ENCODE measurements at places on chromosomes 12 and 14.

- DNase-seq = no peak
Observed at GRCh38 chr12:92552412-92553108, 150.2 kb upstream of the PLEKHG7 start.

GRCh38 chr12:119621878-119622277 lies 28.3 kb downstream of the TMEM233 start:
- DNase-seq = no peak

- no peak for DNase-seq
Observed at GRCh38 chr14:106493962-106494823, 967.8 kb downstream of the TMEM121 start.

- DNase-seq = no peak
Observed at GRCh38 chr12:1795221-1795784, 25.1 kb upstream of the LRTM2 start.

DNA sequence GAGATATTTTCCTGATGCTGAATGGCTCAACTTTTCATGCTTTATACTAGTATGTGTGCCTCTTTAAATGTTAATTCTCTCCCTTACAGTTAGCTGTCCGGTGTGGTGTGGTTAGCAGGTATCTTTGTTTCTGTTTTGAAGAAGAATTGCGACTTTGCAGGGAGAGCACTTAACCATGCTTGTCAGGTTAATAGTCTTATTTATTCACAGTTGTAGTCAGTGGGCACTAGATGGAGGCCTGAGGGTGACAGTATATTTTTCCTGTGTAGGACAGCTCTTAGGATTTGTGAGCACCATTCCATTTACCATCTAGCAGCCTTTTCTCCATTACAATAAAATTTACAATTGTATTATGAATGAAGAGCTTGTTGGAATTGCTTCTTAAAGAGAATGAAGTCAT lies 34.9 kb downstream of the PDE3A start:
- no peak for DNase-seq

- no peak for DNase-seq
Observed at GRCh38 chr12:29066011-29066588, 83.0 kb upstream of the FAR2 start.

GRCh38 chr12:20695232-20695631 lies at the start of gene SLCO1C1:
Gene SLCO1C1 (plus strand): TSS chr12:20695332. CDS start chr12:20699577, 4,245 bp downstream.
- DNase-seq = no peak

- no peak for DNase-seq
Observed at GRCh38 chr14:56858422-56858821, 48.1 kb upstream of the OTX2 start.

- no peak for DNase-seq
Observed at GRCh38 chr12:94990222-94990621, 13.3 kb downstream of the NDUFA12 start.

DNA sequence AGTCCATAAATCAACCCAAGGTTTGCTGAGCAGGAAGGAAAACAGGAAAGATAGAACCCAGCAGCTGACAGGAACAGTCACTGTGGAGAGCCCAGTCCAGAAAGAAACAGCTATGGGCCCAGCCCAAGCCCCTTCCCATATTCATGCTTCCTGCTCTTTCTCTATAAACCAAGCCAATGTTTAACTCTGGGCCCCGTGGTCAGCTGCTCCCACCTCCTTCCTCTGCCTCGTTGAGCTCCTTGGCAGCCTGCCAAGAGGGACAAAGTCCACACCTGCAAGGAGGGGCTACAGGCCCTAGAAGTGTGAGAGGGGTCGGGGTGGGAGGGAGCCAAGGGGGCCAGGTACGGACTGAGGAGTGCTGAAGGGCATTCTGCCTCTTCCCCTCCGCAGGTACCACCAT lies 10.0 kb downstream of the SLC6A13 start:
- no peak for DNase-seq

DNA sequence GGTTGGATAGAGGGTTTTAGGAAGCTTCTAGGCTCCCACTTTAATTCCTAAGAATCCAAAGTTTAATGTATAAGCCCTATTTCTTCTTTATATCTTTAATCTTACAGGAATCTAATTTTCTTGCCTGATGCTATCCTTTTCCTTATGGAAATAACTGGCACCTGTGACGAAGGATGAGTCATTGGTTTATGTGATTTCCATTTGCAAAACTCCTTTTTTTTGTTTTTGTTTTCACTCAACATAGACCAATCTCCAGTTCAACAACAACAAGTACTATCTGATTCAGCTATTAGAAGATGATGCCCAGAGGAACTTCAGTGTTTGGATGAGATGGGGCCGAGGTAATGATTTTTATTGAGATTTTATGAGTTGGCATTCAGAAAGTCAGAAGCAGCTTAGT lies 6.8 kb downstream of the PARP2 start:
- DNase-seq = no peak

Data from stimulated activated CD4-positive, alpha-beta T cell treated with anti-CD3 and anti-CD28 coated beads, TNF-alpha, amount 100 ng/mL, for 4 hours (primary cell).